NCI-H1092 (cell line): ENCODE measurements at places on chromosomes 6 and 20.

- DNase-seq, result no peak
These were observed 420.1 kb downstream of the NKAIN2 start for GRCh38 chr6:124223611-124224345.

- DNase-seq, result peak; percentile 1
These were observed 110.3 kb upstream of the EYA4 start for GRCh38 chr6:133130863-133131262.

DNA sequence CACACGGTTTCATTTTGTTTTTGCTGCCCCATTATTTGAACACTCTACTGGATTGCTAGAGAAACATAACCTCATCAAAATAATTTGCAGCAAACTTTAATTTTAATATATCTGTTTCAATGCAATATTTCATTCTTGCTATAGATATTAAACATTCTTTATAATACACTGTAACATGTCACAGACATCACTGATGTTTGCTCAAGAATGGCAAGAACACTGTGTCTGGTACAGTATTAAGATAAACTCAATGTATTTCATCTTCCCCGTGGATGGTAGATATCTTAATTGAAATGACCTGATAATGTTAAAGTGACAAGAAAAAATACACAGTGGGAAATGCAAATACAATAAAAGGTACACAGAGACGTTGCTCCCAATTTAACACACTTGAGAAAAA, 86.0 kb downstream of the PTCHD4 start:
- DNase-seq, result no peak

DNA sequence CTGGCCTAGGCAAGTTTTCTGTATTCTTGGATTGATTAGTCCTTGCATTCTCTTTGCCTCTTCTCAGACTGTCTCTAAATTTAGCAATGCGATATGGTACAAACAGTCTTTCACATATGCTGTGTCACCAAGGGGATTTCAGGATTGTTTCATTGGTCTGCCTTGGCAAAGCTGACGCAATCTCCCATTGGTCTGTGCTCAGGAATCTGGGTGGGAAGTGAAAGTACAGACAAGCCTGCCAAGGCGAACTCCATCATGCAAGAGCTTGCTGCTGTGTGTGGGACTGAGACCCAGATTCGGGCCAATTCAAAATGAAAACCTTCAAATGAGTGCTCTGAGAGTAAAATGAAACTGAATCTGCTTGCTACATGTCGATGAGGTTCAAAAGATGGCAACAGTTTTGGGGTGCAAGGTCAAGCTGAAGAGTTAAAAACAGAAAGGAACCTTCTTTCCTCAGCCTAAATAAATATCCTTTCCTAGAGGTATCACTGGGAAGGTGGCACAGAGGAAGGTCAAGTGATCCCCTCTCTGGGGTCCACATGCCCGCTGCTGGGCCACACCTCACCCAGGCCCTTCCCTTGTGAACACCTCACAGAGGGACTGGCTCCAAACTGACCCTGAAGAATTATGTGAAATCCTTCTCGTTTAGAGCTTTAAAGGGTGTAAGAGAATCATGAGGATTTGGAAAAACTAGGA, 198.8 kb upstream of the PREP start:
- DNase-seq, result no peak

GRCh38 chr6:41937472-41937860, 4.1 kb downstream of the CCND3 start:
- DNase-seq, result no peak

GRCh38 chr6:87784051-87784450, 82.0 kb upstream of the AKIRIN2 start:
- no peak for DNase-seq

DNA sequence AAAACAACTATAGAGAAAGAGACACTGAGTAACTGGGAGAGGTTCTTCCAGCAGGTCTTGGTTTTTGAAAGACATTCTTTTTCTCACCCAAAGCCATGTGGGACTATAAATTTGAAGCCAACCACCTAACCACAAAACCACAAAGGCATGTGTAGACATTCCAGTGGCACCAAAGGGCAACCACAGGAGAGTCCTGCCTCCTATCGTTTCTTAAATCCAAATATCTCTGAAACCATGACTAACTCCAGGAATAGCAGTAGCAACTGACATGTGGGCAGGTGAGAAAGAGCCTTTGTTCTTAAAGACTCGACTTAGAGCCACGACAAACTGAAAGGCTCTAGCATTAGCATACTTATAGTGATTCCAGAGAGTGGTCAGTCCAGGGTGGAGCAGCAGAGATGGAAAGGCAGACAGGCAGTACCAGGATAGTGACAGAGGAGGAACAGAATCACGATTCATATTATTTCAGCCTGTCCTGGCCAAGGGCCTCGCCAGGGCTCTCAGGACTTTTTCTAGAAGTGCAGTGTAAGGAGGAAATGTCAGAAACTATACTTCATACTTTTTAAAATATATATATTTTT, 9.4 kb upstream of the COL9A1 start:
- no peak for DNase-seq

DNA sequence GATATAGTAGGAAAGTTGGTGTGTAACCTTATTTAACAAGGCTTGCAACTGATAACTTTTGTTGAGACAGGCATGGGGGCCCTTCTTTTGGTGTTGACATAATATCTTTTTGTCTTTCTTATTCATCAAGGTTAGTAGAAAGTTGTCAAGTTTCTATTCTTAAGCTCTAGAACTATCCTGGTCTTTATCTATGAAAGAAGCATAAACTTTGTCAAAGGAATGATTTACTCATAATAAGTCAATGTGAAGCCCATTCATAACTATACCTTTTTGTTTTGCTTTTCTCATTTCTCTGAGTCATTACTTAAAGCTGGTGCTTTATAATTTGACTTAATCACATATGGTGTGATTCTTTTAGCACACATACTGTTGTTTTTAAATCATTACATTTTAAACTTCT, 312.4 kb downstream of the UTRN start:
- DNase-seq, result no peak

- no peak for DNase-seq
These were observed 490.9 kb upstream of the JARID2 start for GRCh38 chr6:14754751-14755513.

DNA sequence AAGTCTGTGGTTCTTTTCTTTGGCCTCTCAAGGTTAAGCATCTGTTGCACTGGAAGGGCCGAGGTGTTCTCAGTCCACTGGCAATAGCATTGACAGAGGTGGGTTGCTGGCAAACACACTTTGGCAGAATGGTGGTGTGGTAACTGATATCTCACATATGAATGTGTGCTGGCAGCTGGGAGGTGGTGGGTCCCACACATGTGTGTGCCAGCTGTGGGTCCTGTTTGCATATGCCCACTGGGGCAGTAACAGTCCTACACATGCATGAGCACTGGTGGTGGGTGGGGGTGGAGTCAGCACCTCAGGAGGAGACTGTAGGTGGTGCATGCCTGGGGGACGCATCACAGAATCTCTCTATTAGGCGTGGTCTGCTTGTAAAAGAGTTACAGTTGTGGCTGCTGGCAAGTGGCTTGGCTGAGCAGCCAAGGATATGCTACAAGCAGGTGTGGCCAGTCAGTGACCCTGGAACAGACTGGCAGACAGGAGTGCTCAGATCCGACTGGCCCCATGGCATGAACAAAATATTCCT, 934.3 kb downstream of the GRIK2 start:
- no peak for DNase-seq

DNA sequence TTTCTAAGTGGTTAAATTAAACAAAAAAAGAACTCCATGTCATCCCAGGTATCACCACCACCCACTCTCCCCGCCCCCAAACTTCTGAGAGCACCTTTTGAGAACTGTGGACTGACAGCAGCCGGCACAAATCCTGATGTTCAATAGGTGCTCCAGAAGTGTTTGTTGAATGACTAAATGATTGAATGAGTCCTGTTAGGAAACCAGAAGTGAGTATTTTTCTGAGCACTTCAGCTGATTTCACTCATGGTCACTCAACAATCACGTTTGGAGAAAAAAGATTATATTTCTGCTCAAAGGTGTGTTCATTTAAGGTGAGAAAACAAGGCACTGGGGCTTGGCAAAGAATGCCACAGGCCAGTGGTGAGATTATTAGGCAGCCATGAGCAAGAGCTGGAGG, 6.2 kb upstream of the HNF4A start:
- DNase-seq, result no peak

GRCh38 chr6:72770959-72771358, 149.1 kb downstream of the KCNQ5 start:
- no peak for DNase-seq

DNA sequence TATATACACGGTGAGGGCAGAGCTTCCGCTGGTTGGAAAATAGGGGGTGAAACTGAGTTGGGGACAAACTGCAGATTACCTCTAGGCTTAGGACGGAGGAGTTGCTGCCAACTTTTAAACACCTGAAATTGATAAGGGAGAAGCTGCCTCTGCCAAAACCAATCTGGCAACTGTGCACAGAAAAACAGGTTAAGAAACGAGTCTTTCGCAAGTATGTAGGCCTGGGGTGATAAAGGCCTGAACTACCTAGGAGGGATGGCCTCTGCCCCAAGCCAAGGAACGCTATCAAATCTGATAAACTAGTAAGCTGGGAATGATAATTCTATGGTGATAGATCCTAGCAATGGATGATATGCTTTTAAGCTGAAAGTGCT, 149.9 kb upstream of the QKI start:
- DNase-seq, result no peak

DNA sequence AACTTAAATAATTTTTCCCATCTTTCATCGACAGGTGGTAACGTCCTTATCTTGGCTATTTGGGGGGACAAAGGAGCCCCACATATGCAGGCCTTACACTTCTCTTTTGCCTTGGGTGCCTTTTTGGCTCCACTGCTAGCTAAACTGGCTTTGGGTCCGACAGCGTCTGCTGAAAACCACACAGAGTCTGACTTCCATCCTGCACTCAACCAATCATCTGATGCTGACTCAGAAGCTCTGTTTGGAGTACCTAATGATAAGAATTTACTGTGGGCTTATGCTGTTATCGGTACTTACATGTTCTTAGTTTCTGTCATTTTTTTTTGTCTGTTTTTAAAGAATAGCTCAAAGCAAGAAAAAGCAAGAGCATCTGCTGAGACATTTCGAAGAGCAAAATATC, 178.5 kb downstream of the SLC16A10 start:
- no peak for DNase-seq

GRCh38 chr6:95551678-95552324, 25.5 kb upstream of the MANEA start:
- DNase-seq, result no peak

DNA sequence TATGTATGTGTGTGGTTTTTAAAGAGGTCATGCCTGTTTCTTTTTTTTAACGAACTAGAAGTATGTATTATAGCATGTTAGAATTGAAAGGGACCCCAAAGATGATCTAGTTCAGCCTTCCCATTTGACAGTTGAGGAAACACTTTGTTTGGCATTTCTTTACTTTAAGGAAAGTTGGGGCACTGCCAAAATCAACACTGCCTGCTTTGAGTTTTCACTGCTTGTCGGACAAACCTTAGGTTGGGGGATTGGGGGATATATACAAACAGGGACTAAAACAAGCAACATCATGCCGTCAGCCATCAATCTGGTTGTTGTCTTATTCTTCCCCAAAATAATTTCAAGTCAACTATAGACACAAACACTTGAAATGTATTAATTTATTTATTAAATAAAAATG, 14.1 kb upstream of the CALHM6 start:
- no peak for DNase-seq

DNA sequence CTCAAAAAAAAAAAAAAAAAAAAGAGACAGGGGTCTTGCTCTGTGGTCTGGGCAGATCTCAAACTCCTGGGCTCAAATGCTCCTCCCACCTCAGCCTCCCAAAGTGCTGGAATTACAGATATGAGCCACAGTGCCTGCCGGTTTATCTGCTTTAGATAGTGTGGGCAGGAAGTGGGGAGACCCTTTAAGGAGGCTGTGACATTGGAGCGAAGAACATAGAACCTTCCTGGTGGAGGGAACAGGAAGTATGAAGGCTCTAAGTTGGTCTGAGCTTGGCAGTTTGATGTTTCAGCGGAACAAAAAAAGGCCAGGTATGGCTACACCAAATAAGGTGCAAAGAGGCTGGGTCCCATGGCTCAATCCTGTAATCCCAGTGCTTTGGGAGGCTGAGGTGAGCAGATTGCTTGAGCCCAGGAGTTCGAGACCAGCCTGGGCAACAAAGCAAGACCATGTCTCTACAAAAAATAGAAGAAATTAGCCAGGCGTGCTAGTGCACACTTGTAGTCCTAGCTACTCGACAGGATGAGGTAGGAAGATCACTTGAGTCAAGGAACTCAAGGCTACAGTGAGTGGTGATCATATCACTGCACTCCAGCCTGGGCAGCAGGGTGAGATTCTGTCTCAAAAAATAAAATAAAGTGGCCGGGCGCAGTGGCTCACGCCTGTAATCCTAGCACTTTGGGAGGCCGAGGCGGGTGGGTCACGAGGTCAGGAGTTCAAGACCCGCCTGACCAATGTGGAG, 8.7 kb upstream of the ZMYND8 start:
- DNase-seq, result no peak

DNA sequence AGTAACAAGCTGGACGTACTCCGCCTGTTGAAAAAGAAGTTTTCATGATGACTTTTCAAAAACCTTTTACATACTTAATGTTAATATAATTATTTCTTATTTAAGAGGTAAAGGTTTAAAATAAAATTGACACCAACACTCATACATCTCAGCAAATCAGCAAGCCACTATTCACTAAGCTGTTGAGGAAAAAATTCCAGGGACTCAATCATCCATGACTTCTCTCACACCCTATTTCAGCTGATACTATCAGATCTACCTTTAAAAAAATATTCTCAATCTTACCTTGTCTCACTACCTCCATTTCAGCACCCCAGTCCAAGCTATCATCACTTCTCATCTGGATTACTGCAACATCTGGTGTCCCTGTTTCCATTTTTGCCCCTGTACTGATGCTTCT, 109.3 kb downstream of the HACE1 start:
- no peak for DNase-seq

DNA sequence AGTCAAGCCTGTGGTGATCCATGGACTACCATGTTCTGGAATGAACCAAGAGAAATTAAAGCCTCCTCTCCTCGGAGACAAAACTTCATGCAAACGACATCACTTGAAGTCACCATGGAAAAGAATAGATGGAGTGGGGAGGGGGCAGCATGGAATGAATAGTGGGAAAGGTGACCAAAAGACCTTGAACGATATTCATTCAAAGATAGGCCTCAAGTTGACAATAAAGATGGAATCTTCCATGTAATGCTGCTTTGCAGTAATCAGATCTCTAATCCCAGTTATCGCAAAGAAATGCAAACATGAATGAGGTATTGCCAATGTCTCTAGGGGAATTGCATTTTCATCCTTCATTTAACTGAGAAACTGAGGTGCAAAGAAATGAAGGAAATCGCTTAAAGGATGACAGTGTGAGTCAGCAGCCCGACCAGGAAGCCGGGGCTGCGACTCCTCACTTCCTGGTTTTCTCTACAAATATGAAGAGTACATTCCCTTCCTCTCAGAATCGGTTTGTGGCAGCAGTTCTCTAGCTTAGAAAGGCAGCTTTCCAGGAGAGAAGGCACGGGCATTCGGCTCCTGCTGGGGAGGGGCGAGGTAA, 65.6 kb upstream of the RREB1 start:
- no peak for DNase-seq

- DNase-seq, result peak; percentile 20
These were observed 227.3 kb downstream of the PREX1 start for GRCh38 chr20:48600470-48600945.
